ENCODE measurements at places on chromosomes 11 and 22.

GRCh38 chr11:37558619-37559210 is 960.7 kb upstream of the RAG2 start:
- DNase-seq: no peak

- DNase-seq: no peak
These were observed 31.0 kb downstream of the IGHMBP2 start for GRCh38 chr11:68934666-68935065.

- no peak for DNase-seq
These were observed 8.5 kb downstream of the HMBS start for GRCh38 chr11:119092880-119093842.

DNA sequence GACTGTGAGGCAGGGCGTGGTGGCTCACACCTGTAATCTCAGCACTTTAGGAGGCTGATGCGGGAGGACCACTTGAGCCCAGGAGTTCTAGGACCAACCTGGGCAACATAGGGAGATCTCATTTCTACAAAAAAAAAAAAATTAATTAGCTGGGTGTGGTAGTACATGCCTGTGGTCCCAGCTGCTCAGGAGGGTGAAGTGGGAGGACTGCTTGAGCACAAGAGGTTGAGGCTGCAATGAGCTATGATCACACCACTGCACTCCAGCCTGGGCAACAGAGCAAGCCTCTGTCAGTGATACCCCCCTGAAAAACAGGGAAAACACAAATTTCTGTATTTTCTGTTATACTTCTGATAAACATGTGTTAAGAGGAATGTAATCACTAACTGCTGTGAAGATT is 57.8 kb upstream of the ARHGAP32 start:
- no peak for DNase-seq

DNA sequence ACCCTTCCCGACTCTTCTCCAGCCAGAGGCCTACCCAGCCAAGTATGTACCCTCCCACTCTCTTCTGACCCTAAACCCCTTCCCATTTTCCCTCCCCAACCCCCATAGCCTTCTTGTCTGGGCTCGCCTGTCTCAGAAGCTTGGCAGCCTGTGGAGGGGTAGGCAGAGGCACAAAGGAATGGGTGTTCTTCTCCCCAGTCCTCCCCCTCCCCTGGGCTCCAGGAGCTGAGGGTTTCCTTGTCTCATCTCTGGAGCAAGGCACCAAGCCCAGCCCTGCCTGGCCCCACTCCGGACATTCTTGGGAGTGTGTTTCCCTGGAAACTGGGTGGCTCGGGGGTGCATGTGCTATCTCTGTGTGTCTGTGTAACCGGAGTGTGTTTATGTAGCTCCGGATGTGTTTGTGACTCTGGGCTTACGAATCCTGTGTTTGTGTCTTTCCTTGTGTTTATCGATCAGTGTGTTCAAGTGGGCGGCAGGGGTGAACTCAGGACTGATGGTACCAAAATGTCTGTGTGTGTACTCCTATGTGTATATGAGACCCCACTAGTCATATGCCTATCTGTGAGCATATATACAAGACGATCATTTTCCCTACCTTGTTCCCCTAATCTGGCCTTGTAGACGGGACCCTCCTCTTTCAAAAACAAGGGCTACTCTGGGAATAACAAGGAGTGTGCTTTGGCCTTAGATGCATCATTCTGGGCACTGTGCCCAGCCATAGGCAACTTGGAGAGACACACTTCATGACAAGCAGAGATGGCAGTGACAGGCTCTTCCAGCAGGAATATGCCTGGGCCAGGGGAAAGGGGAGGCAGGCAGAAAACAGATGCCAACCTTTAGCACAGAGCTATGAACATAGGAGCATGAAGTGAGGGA is 10.9 kb downstream of the PHLDB1 start:
- no peak for DNase-seq

DNA sequence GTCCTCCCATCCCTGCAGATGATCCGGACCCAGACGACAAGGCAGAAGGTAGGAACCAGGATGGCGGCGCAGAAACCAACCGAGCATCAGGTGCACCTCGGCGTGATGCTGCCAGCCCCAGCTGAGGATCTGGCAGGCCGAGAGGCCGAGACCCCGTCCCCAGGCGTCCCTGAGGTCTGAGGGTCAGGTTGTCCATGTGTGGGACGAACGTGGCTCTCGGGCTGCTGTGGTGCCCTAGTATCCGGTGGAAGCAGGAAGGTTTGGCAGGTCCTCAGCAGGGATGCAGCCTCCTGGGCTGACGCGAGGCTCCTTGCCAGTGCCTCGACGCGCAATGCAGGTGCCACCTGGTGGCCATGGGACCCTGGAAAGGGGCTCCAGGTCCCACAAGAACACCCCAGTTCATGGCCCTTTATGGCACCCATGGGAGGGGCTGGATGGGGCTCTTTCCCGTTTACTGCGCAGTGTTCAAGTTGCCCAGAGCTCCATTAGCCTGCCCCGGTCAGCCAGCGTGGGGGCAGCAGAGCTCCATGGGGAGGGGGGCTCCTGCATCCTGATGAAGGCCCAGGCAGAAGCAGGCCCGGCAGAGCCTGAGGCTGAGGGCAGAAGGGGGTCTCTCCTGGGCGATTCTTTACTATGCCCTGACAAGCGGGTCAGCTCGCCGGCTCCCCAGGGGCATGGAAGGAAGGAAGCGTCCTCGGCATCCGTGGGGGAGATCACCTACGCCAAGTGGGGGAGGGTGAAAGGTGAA is 129.9 kb downstream of the CTTN start:
- DNase-seq: no peak

All from coronary artery (tissue), 2 donors.